ENCODE measurements at places on chromosomes 5 and 9.

DNA sequence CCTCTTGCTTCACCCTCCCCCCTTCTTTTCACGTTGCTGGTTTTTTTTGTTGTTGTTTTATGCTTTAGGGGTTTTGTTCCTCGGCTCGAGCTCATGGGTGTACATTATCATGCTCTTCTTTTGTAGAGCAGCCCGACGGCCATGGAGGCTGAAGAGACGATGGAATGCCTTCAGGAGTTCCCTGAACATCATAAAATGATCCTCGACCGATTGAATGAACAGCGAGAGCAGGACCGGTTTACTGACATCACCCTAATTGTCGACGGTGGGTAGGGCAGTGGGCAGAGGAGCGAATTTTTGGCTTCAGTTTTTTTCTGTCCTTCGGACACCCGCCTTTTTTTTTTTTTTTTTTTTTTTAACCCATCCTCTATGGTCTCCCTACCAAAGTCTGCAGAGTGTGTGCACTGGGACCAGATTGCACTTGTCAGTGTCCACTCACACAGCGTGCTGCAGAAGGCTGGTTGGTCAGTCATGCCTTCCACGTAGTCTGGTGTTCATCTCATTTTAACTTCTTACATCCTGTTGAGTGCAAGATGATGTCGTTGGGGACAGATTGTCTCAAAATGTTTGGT lies 1.3 kb downstream of the ZNF131 start:
- peak; percentile 8 for DNase-seq

- DNase-seq = no peak
These were observed 10.9 kb downstream of the FBXL7 start for GRCh38 chr5:15510831-15511230.

DNA sequence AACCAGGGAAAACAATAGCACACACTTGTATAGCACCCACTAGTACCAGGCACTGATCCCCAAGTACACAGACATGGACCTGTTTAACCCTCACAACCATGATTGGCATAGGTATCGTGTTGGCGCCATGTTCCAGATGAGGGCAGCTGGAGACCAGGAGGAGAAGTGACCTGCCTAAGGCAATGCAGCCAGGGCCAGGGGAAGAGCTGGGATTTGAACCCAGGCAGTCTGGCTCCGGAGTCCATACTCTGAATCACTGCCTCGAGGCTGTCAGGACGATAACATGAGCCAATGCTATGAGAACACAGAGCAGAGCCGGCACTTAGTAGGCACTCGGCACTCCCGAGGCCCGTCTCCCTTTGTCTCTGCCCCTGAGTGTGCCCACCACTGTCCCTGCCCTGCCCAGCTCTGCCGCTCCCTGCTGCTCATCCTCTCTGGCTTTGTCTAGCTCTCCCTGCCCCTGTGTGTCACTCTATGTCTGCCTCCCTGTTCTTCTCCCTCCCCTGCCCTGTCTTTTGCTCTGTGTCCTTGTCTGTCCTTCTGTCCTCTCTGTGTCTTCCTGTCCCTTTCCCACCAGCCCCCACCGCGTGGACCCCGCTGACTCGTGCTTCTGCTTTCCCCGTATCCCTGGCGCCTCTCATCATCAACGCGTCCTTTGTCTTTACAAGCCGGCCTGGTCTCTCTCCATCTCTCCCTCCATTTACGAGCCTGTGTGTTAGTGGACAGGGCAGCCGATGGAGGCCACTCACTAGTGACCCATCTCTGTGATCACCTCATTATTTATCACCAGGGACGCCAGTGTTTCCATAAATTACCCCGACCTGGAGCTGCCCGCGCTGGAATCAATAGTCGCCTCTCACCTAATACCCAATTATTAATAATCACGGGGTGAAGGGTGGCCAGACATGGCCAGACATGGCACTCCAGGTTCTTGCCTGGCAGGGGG lies 99.4 kb upstream of the MVB12B start:
- no peak for DNase-seq

DNA sequence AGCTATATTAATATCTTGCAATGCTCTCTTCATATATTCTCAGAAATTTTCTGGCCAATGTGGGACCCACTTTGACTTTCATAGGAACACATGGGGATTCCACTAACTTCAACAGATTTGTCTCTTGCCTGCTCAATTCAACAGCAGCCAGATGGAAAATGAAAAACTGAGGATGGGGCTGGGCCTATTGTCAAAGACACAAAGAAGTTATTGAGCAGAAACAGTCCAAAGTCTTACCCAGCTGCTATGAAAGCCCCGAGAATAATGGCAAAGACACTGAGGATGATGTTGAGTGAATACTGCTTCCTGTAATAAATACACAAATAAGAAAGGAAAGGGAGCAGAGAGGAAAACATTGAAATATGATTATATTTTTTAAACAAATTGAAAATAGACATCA lies 32.6 kb downstream of the SLC35D2 start:
- peak; percentile 65 for DNase-seq

DNA sequence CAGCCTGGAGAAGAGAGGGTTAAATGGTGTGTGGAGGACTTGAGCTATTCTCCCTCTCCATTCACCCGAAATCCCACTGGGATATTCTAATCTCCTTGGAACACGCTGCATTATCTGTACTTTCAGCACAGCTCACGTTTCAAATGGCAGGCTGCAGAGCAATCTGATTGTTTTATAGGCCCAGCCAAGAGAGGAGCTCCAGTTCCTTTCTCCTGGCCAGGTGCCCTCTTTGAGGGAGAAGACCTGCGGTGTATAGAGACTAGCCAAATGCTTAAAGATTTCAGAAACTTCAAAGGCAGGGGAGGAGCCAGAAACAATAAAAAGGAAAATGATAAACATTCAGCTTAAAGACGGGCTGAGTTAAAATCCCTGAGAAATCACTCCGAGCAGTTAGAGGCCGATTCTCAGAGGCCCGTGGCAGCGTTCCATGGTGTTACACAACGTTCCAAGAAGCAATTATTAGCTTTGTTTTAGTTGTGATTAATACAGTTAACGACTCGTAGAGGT lies 564.0 kb upstream of the KLF4 start:
- DNase-seq = no peak

GRCh38 chr9:137252555-137253506 lies 1.7 kb downstream of the STPG3 start:
- DNase-seq = no peak

DNA sequence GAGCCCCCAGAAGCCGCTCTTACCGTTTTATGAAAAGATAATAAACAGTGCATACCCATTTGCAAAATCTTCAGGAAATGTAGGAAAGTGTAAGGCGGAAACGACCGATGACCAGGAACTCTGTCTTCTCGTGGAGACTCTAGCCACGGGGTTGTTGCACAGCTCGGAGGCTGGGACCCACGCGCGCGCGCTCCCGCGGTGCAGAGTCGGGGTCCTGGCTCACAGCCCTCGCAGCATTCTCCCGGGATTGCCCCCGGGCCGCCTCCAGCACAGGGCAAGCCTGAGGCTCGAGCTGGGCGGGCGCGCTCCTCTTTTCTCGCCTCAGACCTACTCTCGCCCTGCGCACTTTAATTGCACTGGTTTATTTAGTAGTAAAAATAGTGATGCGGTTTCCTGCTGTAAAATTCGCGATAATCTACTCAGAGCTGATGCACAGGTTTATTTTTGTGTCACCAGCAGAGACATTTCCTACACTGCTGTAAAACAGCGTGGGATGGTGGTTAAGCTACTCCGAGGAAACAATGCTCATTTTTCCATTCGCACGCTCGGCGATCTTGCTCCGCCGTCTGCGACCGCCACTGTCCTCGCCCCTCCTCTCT lies 15.5 kb downstream of the TRIM7 start:
- no peak for DNase-seq

GRCh38 chr9:95189251-95190098 lies 128.0 kb downstream of the FANCC start:
- peak; percentile 35 for DNase-seq

Data from HepG2 (cell line).